ENCODE measurements at places on chromosomes 3 and 15.

DNA sequence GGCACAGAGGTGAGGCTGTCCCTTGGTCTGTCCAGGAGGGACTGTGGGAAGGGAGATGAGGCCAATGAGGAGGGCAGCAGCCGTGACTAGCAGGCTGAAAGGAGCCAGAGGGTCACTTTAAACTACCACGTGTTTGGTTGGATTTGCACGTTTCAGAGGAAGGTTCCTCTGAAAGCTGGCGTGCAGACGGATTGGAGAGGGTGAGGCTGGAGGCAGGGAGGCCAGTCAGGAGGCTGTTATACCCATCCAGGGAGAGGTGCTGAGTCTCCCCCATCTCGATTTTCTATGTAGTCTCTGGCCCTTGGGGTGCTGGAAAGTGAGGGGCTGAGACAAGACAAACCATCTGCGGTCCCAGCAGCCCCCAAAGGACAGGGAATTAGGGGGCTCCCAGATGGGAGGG, 60.0 kb upstream of the SLC6A1 start:
- H3K27me3 ChIP-seq, result peaks cover 18% of the 10 kb centered on the region
- H3K27ac ChIP-seq, result no peak overlapping the region
- no peak overlapping the region for H3K4me3 ChIP-seq
- H3K4me1 ChIP-seq, result no peaks in the 10 kb centered on the region

DNA sequence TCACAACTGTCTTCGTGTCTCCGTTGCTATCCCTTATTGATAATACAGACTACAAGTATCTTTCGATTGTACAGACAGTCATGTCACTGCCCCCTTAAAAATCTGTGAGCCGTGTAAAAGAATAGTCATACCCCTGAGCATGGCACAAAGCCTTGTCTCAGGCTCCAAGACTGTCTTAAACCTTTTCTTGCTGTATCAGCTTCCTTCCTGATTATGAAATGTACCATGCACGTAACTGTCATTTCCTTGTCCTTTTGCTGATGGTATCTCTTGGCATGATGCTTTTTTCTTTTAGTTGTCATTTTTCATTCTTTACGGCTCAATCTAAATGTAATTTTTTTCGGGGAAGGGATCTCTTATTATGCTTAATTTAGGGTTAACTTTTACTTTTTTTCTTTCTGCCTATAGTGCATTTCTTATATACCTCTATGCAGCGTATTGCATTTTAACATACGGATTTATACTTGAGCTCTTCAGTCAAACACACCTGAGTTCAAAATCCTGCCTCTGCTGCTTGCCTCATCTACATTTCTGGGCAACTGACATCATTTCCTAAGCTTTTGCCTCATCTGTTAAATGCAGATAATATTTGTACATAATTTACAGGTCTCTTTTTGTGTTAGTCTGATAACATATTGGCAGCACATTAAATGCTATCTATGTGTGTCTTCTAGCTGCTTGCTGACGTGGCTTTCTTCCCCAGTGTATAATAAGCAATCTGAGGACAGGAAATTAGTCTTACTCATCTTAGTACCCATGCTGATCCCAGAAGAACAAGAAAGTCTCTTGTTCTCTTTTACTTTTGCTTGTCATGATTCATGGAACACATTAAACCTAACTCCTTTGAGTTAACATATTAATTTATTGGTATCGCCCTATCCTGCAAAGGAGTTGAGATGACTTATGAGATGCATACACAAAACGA, 57.3 kb downstream of the ROBO2 start:
- no peaks in the 10 kb centered on the region for H3K27me3 ChIP-seq
- no peaks in the 10 kb centered on the region for H3K36me3 ChIP-seq

DNA sequence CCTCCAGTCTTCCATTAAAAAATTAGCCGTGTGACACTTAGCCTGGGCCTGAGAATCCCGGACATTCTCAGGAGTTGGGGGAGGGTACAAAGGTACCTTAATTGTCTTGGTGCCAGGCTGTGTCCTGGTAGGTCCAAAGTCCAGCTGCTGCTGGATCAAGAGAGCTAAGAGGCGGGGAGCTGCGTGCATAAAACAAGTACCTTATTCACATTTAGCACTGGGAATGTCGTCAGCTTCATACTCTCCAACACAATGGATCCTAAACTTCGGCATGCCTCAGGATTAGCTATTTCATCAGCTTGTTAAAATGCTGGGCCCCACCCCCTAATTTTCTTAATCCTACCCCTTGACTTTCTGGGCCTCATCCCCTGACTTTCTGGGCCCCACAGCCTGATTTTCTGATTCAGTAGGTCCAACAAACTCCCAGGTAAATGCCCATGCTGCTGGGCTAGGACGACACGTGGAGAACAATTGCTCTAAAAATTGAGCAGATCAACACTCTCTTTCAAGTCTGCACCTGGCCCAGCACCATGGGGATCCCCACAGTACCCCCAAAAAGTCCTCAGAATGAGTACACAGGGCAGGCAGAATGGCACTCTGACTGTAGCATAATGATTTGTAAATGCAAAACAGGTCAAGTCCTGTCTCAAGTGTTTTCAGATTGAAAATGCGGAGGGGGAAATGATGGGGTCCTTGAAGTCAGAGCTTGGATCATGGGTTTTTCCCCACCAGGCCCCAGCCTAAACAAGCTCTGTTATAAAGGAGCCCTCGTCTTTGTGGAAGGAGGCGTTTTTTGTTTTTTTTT, 5.6 kb upstream of the AEN start:
- no peaks in the 10 kb centered on the region for H3K27me3 ChIP-seq
- no peak overlapping the region for H3K27ac ChIP-seq
- H3K36me3 ChIP-seq, result no peaks in the 10 kb centered on the region
- peaks cover 4% of the 10 kb centered on the region for H3K4me1 ChIP-seq
- no peak overlapping the region for H3K4me3 ChIP-seq
- DNase-seq, result no peak

DNA sequence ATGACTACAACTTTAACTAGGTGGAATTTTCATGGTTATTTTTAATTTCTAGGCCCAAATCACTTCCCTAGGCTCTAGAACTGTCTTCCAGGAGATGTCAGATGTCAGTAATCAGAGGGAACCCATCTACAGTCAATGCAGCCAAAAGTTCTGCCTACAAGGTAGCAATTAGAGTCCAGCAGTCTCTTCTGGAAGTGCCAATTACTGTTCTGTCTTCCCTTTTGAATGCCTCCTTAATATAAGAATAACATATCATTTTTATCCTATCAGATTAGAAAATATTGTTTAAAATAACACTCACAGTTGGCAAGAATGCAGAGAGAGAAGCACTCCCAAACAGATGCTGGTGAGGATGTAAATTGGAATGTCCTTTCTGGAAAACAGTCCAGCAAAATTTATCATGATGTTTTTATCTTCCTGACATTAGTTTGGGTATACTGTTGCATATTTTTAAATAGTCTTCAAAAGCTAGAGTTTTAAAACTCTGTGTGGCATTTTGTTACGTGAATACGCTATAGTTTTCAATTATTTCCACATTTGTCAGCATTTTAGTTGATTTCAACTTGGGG, 543.7 kb downstream of the FHIT start:
- H3K27ac ChIP-seq, result no peak overlapping the region
- H3K4me1 ChIP-seq, result no peaks in the 10 kb centered on the region
- peak; percentile 24 for DNase-seq
- H3K4me3 ChIP-seq, result no peak overlapping the region
- no peaks in the 10 kb centered on the region for H3K27me3 ChIP-seq

DNA sequence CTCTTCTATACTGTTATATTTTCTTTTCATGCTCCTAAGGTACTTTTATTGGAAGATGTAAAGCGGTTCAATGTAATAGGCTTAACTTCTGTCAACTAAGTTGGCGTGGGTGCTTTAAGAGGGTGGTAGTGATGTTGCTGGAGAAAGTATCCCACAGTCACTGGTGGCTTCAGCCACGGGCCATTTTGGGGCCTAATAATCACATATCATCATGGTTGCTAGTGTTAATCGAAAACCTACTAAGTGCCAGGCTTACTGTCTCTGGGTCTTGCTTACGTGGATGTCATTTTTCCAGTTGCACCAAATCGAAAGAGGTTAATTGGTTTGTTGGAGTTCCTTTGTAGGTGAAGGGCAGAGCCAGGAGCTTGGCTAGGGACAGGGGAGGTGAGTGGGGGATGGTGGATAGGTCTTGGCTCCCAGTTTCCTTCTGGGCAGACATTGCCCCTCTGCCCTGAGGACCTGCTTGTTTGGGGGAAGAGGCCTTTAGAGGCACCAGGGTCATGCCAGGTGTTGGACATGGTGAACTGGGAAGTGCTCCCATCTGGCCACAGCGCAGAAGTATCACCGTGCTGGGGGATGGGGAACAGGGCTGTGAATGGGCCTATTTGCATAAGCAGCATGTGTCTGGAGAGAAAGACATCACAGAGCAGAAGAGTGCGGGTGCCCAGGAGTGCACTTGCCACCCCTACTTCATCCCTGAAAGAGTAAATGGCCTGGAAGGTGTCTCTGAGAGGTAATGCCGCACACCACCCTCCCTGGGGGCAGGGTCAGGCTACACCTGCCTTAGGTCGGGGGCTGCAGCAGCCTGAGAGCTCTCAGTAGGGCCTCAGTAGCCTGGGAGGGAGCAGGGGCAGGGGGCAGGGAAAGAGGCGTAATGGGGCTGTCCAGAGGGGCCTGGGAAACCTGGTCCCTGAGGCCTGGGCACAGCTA, 62.4 kb upstream of the POLG start:
- H3K36me3 ChIP-seq, result no peaks in the 10 kb centered on the region
- peaks cover 74% of the 10 kb centered on the region for H3K27me3 ChIP-seq
- no peak for DNase-seq
- H3K4me3 ChIP-seq, result no peak overlapping the region
- no peak overlapping the region for H3K27ac ChIP-seq
- no peaks in the 10 kb centered on the region for H3K4me1 ChIP-seq

DNA sequence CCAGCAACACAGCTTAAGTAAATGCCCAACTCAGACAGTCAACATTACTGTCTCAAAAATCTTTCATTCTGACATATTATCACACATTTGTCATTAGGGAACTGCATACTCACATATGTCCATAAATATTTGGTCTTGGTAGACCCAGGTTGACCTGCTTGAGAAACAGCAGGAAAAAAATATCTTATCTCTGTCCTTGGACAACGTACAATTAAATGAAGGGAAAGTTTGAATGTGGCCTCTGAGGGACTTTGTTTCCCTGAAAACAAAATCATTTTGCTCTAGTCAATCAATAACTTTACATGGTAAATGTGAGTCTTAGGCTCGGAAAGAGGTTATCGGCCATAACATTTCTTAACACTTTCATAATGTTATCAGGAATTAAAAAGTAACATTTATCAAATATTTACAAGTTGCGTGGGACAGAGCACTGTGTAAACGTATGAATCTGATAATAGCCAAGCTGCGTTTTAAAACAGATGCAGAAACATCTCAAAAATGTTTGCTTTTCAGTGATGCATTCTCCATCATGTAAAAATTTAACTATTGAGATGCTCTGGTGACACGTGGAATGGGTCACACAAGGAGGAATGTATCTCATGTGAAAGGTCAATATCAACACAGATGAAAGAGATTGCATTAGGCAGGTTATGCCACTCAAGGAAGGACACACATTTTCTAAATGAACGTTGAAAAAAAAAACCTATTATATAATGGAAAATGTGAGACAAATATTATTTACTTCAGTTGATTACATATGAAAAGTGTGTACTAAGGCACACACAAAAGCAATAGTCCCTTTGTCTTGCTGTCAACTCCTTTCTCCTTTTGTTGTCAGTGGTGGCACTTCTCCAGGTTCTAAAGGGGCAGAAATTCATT, 304.4 kb downstream of the WDR72 start:
- DNase-seq, result no peak
- H3K36me3 ChIP-seq, result no peaks in the 10 kb centered on the region
- no peaks in the 10 kb centered on the region for H3K27me3 ChIP-seq
- no peaks in the 10 kb centered on the region for H3K4me1 ChIP-seq

GRCh38 chr15:38412466-38412865, 41.5 kb upstream of the FAM98B start:
- no peak overlapping the region for H3K4me3 ChIP-seq
- no peak for DNase-seq
- peaks cover 18% of the 10 kb centered on the region for H3K27me3 ChIP-seq
- no peak overlapping the region for H3K27ac ChIP-seq

DNA sequence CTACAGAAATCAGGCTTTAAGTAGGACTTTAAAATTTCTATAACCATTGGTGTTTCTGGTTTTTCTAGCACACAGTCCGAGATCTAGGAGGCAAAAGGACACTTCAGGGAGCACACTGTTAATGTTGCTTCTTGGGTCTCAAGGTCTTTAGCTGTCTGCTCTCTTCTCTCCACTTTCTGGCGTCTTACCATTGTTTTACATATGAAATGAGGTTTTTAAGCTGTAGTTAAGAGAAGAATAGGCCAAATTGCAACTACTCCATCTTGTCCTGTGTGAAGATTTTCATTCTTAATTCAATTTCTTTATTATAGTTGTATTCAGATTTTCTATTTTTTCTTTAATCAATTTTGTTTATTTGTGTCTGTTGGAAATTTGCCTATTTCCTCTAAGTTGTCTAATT, 151.4 kb downstream of the WNT7A start:
- no peaks in the 10 kb centered on the region for H3K36me3 ChIP-seq
- no peak for DNase-seq
- H3K4me1 ChIP-seq, result no peaks in the 10 kb centered on the region

- no peak for DNase-seq
- no peak overlapping the region for H3K27ac ChIP-seq
- no peaks in the 10 kb centered on the region for H3K36me3 ChIP-seq
- H3K4me1 ChIP-seq, result 0 out of 2 replicates have a peak, but pooled peaks cover 1% of the 10 kb centered on the region
- no peaks in the 10 kb centered on the region for H3K27me3 ChIP-seq
These were observed 17.4 kb downstream of the PGBD4 start for GRCh38 chr15:34119291-34119690.

DNA sequence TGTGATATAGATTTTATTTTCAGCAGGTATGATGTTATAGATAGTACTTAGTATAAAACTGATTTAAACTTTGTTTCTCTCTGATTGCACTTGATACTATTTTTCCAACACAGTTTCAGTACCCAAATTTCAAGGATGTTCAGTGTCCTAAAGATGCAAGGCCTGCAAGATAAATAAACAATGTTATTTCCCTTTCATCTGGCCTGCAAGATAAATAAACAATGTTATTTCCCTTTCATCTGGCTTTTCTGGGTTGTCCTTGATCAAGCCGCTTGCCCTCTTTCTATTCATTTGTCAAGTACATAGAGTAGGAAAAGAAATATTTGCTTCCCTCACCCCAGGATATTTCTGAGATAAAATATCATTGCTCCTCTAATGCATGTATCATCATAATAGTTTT, 571.0 kb downstream of the FGF12 start:
- no peaks in the 10 kb centered on the region for H3K4me1 ChIP-seq
- no peaks in the 10 kb centered on the region for H3K27me3 ChIP-seq
- no peak overlapping the region for H3K4me3 ChIP-seq
- no peak overlapping the region for H3K27ac ChIP-seq

GRCh38 chr3:18445401-18446148, 20.4 kb upstream of the SATB1 start:
- H3K27me3 ChIP-seq, result peaks cover 30% of the 10 kb centered on the region
- H3K4me3 ChIP-seq, result no peak overlapping the region
- DNase-seq, result no peak
- H3K36me3 ChIP-seq, result no peaks in the 10 kb centered on the region

DNA sequence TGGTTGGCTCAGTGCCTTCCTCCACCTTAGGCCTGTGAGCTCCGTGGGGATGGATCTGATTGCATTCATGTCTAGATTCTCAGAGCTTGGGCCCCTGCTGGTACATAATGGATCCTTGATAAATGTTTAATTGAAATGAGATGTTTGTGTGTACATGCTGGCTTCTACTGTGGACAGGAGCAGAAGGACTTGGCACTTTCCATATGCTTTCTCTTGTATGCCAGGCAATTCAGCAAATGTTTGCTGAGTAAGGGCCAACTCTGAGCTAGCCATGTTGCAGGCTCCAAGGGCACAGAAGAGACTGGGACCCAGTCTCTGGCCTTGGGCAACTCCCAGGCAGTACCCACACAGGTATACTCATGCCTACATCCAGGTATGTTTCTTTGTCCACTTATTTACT, 67.0 kb downstream of the RAB11A start:
- no peak overlapping the region for H3K27ac ChIP-seq
- H3K4me3 ChIP-seq, result no peak overlapping the region
- DNase-seq, result no peak
- H3K4me1 ChIP-seq, result peaks cover 6% of the 10 kb centered on the region
- H3K36me3 ChIP-seq, result no peaks in the 10 kb centered on the region
- peaks cover 16% of the 10 kb centered on the region for H3K27me3 ChIP-seq
